Aorta (tissue), 5 donors: ENCODE measurements at places on chromosomes 3 and 15.

- H3K4me1 ChIP-seq, result no peaks in the 10 kb centered on the region
- H3K27me3 ChIP-seq, result no peaks in the 10 kb centered on the region
- DNase-seq, result no peak
- no peak overlapping the region for H3K27ac ChIP-seq
- H3K4me3 ChIP-seq, result no peak overlapping the region
- no peaks in the 10 kb centered on the region for H3K36me3 ChIP-seq
Observed at GRCh38 chr3:178422406-178422805, 113.8 kb upstream of the KCNMB2 start.

DNA sequence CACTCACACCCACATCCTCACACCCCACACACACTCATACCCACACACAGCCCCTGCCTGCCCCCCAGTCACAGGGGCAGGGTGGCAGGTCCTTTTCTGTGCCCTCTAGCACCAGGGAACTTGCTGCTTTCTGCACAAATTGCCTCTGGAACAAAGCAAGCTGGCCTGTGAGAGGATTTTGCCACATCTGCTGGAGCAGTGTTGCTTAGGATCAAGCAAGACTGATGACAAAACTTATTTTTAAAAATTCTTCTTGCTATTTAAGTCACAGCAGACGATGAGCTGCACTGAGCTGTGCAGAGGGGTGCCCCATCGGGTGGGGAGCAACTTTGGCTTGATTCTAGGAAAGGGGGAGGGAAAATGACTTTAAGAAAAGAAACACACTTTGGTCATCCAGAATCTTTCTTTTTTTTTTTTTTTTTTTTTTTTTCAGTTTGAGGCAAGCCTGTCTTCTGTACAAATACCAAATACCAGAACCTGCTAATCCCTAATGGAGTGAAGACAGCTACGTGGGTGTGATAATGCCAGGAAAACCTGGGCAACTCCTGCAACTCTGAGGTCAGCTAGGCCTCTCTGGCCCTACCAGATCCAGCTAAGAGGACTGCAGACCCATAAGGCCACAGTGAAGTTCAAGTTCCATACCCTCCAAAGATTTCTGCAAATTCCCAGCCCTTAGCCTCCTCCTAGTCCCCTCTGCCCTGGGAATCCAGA, 195.3 kb downstream of the ABHD5 start:
- DNase-seq, result no peak
- peaks cover 3% of the 10 kb centered on the region for H3K4me1 ChIP-seq
- no peak overlapping the region for H3K4me3 ChIP-seq
- H3K36me3 ChIP-seq, result no peaks in the 10 kb centered on the region

DNA sequence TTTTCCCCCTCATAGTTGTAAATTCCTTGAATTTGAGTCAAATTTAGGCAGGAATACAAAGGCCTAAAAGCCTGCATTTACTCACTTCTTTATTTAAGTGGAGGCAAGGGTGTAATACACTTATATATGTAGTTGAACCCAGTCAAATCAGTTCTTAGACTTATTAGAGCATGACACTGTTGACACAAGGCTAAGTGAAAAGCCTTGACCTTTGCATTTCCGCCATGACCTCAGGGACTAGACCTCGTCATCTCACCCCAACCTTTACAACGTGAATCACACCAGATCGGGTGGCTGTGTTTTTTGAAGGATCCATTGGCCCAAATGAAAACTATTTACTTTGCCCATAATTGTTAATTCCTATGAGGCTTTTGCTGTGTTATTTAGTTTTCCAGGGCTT, 774.4 kb downstream of the ROBO1 start:
- no peaks in the 10 kb centered on the region for H3K36me3 ChIP-seq
- H3K4me3 ChIP-seq, result no peak overlapping the region
- DNase-seq, result no peak
- H3K27me3 ChIP-seq, result no peaks in the 10 kb centered on the region
- H3K4me1 ChIP-seq, result no peaks in the 10 kb centered on the region
- H3K27ac ChIP-seq, result no peak overlapping the region

- H3K4me1 ChIP-seq, result no peaks in the 10 kb centered on the region
- peak; percentile 62 for DNase-seq
Observed at GRCh38 chr15:63870487-63871209, 36.9 kb upstream of the HERC1 start.

DNA sequence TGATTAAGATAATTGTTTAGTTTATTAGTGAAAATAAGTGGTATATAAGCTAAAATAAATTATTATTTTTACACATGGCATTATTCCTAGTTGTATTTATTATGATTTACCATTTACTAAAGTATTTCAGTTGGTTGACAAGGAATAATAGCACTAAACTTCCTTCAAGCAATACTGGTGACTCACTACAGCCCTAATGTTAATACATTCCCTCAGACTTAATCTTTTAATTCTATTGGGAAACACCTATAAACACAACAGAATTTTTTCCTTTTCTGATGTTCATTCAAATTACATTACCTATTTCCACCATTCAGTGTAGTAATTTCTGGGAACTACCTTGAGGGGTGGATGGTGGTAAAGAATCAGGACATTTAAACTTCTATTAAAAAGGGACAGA, 264.0 kb downstream of the TIGIT start:
- H3K4me1 ChIP-seq, result no peaks in the 10 kb centered on the region
- no peaks in the 10 kb centered on the region for H3K27me3 ChIP-seq
- H3K36me3 ChIP-seq, result no peaks in the 10 kb centered on the region
- H3K4me3 ChIP-seq, result no peak overlapping the region

DNA sequence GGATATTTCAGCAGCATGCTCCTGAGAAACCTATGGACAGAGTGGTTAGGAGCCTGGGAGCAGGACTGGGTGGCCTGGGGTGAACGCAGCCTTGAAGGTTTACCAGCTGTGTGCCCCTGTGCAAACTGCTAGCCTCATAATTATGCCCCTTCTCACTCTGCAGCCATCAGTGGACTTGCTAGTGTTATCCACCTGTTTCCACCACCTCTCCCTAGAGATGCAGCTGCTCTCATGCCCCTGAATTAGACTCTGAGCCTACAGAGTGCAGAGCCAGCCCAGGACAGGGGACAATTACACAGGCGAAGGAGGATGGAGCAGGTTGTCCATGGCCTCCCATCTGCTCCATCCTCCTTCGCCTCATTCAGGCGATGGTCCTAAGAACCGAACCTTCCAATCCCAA, 175.9 kb downstream of the ATP10A start:
- H3K4me1 ChIP-seq, result no peaks in the 10 kb centered on the region
- no peak overlapping the region for H3K4me3 ChIP-seq
- H3K27me3 ChIP-seq, result no peaks in the 10 kb centered on the region
- H3K36me3 ChIP-seq, result peaks cover 6% of the 10 kb centered on the region
- H3K27ac ChIP-seq, result no peak overlapping the region
- peak; percentile 10 for DNase-seq

DNA sequence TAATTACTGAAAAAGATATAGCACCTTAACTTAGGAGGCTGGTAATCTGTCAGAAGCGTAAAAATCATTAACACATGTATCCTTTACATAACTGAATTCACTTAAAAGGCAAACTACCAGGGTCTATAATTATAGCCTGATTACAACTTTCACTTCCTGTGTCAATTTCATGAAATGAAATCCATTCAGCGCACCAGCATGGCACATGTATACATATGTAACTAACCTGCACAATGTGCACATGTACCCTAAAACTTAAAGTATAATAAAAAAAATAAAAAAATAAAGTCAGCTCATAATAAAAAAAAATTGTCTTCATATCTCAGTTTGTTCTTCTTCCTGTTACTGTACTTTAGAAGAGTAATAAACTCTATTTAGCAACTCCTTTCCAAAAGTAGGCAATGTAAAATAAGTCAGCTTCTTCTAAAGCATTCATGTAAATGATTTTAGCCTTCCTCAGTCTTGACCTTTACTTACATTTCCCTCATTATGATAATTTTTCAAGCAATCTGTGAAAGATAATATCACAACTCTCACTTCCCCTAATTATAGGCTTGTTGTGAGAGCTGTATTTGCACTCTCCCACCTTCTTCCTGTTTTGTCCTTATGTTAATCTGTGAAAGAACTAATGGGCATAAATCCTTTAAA, 50.1 kb downstream of the KBTBD8 start:
- no peak overlapping the region for H3K4me3 ChIP-seq
- no peak for DNase-seq
- no peaks in the 10 kb centered on the region for H3K36me3 ChIP-seq
- no peaks in the 10 kb centered on the region for H3K27me3 ChIP-seq
- H3K27ac ChIP-seq, result no peak overlapping the region

DNA sequence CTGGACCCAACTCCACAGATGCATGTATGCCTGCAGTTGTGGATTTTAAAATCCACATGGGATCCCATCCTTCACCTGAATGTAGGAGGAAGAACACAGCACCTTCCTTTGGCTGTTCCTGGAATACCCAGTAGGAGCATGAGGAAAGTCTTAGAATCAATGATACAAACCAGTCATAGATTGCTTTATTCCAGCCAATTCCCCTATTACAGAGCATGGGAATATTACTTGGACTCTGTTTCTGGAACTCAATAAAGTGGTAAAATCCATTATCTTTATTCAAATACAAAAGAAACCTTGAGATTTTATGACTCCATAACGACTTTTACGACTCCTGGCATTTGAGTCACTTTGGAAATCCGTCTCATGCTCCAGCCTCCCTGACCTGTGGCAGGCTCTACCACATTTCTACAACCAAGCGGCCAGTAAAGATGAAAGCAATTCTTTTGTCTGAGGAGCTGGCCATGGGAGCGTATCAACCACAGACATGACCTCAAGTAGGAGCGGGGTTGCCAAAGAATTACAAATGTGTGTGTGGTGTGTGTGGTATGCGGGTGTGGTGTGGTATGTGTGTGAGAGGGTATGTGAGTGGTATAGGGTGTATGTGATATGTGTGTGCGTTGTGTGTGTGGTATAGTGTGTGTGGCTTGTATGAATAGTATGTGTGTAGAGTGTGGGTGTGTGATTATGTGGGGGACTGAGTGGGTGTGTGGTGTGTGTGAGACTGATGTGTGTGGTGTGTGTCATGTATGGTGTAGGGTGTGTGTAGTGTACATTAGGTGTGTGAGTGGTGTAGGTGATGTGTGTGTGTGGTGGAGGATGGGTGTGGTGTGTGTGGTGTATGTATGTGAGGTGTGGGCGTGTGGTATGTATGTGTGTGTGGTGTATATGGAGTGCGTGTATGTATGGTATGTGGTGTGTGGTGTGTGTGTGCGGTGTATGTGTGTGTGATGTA, 40.0 kb downstream of the ARRDC4 start:
- H3K4me1 ChIP-seq, result no peaks in the 10 kb centered on the region
- no peak overlapping the region for H3K27ac ChIP-seq
- H3K27me3 ChIP-seq, result no peaks in the 10 kb centered on the region
